ENCODE measurements at places on chromosomes 2 and 18. TPM values are rescaled to one million over a fixed set of nuclear protein-coding genes. Genes with fewer than 3 reads are reported as not detected.

The CHRNG gene
- not detected for total RNA-seq

The GNAL gene
- total RNA-seq, result 0.43 TPM

The TRAK2 gene
- 33.8 TPM for total RNA-seq

The EML6 gene
- 0.79 TPM for total RNA-seq

The CDH2 gene
- total RNA-seq, result 10.3 TPM

The NOSTRIN gene
- 5.5 TPM for total RNA-seq

The EMILIN1 gene
- 5.2 TPM for total RNA-seq

The ALPP gene
- total RNA-seq, result 19.2 TPM

The TUBB8B gene
- total RNA-seq, result not detected

The AKAIN1 gene
- not detected for total RNA-seq

The TUBA4B gene
- total RNA-seq, result not detected

The FN1 gene
- total RNA-seq, result 15,002 TPM

The CLEC4F gene
- total RNA-seq, result not detected

The RAX gene
- not detected for total RNA-seq

The CFLAR gene
- 105 TPM for total RNA-seq

The DES gene
- total RNA-seq, result under 0.01 TPM

The PLA2R1 gene
- total RNA-seq, result 2.7 TPM

The ARHGAP15 gene
- not detected for total RNA-seq

All from placental epithelial cell (primary cell).